ENCODE measurements at places on chromosomes 3 and 15.

DNA sequence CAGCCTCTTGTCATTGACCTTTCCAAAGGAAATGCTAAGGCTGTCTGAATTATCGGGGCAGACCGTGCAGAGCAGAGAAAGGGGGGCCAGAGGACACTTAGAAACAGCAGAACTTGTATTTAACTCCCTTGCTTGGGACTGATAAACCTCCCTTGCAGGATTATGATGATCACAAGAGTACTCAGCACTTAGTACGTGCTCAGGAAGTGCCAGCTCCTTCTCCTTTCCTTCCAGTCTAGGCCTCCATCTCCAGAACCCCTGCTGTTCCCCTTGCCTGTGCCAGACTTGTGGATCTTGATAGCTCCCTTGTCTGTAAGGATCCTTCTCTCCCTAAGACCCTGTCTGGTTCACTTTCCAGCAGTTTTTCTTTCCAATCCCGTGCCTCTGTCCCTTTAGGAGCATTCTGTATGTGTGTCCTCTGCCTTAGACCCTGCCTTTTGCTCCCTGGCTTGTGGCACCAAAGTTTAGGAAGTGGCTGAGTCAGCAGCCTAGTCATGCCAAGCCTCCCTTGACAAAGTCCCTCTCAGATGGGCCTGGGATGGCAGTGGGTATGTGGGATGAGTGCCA, 747 bp downstream of the SORD start:
- DNase-seq: no peak

DNA sequence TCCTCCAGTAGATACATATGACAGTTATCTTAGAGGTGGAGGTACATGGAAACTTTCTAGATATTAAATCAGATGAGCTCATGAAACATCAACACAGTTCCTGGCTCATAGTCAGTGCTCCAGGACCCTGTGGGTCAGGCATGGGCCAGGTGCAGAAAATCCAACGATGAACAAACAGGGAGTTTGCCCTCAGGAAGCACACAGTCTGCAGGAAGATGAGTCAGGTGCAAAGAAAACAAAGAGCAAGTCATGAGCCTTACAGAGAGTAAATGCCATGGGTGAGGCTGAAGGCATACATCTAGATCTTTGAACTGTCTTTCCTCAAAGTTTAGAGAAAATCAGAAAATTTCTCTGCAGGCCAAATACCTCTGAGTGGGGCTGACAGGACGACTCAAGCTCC, 184.2 kb upstream of the TPM1 start:
- DNase-seq: no peak

DNA sequence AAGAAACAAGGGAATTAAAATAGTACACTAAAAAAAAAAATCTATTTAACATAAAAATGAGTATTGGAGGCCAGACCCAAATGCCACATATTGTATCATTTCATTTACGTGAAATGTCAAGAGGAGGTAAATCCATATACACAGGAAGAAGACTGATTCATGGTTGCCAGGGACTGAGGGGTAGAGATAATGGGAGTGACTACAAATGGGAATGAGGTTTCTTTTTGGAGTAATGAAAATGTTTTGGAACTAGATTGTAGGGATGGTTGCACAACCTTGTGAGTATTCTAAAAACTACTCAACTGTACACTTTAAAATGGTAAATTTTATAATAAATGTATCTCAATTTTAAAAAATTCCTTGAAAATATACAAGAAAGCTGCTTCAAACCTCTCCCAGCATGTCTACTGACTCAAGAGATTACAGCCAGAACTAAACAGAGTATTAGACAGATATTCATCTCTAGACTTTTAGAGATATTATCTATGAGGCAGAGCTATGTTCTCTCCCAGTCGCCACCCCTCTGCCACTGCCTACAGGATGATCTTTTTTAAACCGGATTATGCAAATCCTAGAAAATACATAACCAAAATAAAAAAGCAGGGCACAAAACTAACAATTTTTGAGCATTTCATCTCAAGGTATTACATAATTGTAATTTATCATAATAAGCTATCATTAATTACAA, 6.2 kb downstream of the HLTF start:
- no peak for DNase-seq

DNA sequence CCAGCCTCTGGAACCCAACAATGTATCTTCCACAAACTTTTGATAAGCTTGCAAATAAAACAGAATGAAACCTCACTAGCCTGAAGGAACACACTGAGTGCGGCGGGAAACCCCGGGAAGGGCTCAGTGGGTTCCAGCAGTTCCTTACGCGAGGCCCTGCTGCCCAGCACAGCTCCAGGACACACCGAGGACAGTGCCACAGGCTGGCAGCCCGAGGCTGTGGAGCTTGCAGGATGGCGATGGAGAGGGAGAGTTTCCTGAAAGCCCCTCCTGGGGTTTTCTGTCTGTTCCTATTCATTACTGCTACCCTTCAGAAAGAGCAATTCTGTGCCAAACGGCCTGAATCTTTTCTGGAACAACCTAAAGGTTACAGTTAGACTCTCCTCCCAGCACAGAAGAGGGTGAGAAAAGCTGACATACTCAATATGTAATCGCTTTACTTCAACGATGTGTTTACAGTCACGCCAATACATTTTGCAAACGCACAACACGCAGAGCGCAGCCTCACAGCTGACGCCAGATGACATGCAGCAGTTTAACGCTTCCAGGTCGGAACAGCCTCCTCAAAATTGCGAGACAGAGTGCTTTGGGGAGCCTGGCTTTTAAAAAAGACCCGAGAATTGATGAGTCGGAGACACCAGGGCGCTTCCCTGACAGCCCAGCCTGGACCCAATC, 57.1 kb upstream of the RPL32 start:
- no peak for DNase-seq

DNA sequence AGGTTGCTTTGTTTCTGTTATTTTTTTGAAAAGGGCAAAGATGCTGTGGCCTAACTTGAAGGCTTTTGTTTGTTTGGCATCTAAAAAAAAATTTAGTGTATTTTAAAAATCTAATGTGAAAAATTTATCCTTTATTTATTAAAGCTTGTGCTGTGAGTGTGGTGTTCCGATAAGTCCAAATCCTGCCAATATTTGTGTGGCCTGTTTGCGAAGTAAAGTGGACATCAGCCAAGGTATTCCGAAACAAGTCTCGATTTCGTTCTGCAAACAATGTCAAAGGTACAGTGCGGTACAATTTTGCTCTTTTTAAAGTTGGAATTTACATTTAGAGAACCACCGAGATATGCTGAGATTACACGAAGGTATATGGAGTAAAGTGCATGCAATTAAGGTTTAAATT, 3.7 kb downstream of the NMD3 start:
- no peak for DNase-seq

DNA sequence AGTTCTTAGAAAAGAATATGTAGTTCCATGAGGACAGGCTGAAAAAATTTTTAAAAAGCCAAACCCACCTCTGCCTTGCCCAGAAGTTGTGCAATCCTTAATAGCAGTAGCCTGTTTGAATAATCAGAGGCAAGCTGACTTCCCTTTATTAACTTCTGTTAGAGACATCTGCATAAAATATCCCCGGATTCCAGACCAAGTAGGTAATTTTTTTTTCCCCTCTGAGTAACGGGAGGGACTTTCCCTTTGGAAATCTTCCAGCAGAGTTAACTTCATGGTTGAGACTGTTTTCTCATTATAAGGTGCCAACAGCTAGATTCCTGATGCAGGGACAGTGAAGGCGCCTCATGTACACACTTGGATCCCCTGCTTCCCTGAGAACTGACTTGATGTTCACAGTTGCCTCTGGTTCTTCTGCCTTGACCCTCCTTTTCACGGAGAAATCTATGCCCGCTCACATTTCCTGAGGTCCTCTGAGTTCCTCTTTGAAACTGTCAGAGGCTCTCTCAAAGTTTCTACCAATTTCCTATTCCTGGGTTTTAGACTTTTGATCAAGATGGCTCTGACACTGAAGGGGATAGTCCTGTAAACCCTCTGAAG, 227.6 kb upstream of the BHLHE40 start:
- DNase-seq: peak; percentile 99

DNA sequence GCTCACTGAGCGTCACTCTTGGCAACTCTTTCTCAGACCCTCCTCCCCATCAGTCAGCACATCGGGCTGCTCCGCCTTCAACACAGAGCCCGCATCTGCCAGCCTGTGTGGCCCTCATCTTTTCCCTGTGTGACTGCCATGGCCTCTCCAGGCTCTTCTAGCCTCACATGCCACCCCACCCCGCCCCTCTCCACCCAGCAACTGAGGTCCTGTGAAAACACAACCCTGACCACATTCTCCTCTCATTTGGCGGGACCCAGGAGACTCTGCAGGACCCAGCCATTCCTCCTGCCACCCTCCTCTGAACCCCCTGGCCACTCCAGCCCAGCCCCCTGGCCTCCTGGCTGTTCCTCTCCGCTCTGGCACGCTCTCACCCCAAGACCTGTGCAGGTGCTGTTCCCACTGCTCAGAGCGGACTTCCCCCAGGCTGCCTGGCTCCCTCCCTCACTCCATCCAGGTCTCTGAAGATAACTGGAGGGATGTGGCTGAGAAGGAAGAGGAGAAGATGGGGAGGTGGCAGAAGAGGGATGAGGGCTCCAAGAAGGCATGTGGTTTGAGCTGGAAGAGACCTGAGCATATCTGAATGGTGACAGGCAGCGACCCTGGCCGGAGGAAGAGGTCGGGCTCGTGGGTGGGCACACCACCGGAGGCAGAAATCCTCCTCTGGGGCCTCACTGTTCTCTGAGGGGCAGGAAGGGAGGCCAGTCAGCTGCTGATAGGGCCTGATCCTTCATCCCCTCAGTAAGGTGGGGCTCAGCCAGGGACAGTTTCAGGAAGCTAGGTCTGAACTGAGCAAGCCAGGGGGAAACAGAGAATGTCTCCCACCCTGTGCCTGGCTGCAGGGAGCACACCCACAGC, 111.2 kb upstream of the RPL32 start:
- DNase-seq: no peak

GRCh38 chr3:112858410-112859069, 11.9 kb upstream of the CD200R1L start:
- DNase-seq: no peak

- no peak for DNase-seq
Measured at GRCh38 chr15:62087671-62088352, 21.0 kb downstream of the C2CD4A start.
